LoVo (cell line): ENCODE measurements at places on chromosomes 1 and 21.

DNA sequence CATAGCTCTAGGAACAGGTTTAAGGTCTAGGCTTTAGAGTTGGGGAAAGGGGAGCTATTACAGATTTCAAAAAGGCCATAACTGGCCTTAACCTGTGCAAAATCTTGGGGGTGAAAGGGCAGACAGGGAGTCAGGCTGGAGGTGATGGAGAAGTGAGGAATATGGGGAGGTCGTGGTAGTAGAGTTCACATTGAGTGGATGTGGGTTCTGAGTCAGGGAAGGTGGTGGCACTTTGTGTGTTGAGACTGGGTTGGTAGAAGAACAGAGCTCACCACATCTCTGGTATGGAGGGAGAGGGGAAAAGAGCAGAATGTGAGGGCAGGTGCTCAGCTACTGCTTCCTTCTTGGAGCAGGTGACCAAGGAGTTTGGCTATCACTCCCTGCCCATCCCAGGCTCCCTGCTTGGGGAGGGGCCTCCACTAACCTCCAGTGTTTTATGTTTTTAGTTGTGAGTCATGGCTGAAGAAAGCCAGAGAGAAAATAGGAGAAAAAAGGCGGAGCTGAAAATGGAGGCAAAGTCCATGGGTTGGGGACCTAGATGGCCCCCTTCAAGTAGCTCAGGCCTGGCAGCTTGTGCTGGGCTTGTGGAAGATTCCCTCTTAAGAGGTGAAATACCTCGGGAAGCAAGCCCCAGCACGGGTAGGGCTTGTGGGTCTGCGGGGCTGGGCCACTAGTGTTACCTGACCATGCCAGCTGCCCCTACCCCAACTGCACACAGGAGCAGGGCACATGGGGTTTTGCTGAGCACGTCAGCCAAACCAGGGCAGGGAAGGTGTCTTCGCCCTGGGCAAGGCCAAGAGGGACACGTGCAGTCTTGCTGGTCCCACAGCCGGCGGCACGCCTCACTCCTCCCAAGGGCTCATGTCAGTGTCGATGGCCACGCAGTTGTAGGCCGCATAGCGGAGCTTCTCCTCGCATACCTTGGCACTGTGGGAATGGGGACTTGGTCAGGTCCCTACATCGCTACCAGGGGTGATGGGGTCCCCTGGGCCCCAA, 8.2 kb downstream of the HECTD3 start:
- no peak for DNase-seq

DNA sequence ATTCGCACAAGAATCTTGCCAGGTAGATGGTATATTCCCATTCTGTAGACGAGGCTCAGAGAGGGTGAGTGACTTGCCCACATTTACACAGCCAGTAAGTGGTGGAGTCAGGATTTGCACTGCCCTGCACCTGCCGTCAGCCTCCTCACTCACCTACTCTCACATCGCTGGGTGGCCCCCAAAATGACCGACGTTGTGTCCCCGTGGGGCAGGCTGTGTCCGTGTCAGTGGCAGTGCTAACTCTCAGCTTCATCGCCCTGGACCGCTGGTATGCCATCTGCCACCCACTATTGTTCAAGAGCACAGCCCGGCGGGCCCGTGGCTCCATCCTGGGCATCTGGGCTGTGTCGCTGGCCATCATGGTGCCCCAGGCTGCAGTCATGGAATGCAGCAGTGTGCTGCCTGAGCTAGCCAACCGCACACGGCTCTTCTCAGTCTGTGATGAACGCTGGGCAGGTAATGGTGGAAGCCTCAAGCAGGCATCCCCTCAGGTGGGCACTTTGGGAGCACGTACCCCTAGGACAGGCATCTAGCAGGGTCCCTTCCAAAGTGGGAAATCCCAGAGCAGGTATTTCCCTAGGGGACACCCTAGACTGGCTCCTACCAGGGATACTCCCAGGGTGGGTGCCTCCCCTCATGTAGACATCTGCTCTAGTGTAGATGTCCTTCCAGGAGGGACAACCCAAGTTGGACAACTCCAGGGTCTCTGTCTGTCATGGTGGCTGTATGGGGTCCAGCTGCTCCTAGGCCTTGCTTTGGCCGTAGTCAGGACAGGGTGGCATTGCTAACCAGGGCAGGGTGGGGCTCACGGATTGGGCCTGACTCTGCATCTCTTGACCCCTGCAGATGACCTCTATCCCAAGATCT, 3.4 kb downstream of the HCRTR1 start:
- DNase-seq: no peak

DNA sequence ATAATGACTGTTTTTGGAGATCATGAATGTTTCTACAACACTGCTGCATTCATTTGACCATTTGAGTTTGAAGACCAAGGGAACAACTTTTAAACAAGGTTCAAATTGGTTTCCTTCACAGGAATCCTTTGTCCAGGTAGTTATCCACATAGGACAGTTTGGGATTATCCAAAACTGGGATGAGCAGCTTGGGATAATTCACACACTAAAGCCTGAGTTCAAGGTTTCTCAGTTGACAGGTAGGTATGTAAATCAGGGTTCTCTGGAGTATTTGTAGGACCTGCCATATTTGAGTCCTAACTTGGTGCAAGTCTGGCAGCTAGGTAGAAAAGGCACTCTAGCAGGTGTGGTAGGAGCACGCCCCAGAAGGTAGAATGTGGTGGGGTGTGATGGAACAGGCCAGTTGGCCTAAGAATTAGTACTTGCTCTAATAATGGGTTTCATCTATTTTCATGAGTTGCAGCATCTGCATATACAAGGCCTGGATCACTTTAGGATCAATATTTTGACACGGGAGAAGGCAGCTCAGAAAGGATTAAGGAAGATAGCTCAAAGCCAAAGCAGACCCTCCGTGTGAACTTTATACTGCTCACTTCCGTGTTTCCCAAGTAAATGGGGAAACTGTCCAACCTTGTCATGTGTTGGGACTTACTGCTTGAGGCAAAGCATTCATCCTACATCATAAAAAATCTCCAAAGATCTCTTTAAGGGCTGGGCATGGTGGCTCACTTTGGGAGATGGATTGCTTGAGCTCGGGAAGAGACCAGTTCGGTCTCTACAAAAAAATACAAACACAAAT, 14.1 kb upstream of the RAB42 start:
- DNase-seq: peak; percentile 31

DNA sequence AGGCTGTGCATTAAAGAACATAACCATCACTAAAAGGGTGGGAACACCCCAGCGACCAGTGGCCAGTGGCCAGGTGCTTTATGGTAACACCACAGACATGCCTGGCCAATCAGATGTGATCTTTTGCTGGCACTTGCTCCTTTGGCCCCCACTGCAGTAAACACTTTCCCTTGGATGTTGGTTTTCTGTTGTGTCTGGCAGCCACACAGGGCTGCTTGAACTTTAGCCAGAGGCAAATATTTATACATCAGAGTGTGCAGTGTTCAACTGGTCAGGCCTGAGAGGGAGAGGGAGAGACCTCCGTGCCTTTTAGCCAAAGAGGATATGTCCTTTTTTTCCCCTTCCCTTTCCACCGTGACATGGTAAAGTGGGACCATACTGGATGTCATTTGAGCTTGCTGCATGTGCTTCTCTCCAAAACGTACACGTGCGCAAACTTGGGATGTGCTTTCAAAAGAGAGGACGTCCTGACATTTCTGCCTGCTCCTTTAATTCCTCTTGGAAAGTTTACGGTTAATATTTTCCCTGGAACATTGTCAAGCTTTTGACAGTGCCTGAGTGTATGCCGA, 101.2 kb downstream of the NFIA start:
- no peak for DNase-seq
